Gastrocnemius medialis (tissue), 4 donors: ENCODE measurements at places on chromosomes 12 and 14.

DNA sequence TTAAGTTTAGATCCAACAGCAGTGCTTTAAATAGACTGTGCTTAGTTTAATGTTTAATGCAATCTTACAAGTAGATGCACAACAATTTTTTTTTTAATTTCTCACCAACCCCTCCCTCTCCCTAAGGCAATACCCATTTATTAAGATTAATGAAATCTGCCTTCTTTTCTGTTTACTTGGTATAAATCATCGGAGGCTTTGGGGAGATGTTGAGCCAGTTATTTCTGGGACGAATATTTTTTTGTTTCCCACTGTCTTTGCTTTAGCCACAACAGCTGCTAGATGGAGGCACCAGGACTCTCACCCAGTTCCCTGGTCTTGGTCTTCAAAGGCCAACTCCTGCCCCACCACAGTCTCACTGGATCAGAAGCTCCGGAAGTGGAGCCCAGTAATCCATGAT lies 113.4 kb downstream of the PLXNC1 start:
- DNase-seq: no peak

DNA sequence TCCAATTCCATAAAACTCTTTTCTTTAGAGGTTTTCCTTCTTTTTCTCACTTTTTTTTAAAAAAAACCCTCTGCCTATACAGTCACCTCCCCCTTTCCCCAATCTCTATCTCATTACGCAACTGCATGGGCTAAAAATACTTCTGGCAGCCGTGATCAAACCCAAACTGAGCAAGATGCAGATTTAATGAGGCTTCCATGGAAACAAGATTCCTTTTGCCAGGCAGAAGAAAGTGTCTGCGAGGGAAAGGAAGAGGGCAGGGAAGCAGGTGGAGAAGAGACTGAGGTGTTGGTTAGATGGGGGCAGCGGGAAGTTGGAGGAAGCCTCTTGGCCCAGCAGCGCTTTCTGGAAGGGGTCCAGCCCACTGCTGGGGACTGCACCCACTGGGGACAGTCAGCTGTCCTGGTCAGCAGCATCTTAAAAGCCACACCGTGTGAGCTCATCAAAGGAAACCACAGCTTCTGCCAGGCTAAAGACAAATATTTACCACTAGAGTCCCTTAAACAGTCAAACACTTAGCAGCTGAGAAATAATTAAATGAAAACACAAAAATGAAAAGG lies 90.4 kb downstream of the SLC8A3 start:
- DNase-seq: no peak

DNA sequence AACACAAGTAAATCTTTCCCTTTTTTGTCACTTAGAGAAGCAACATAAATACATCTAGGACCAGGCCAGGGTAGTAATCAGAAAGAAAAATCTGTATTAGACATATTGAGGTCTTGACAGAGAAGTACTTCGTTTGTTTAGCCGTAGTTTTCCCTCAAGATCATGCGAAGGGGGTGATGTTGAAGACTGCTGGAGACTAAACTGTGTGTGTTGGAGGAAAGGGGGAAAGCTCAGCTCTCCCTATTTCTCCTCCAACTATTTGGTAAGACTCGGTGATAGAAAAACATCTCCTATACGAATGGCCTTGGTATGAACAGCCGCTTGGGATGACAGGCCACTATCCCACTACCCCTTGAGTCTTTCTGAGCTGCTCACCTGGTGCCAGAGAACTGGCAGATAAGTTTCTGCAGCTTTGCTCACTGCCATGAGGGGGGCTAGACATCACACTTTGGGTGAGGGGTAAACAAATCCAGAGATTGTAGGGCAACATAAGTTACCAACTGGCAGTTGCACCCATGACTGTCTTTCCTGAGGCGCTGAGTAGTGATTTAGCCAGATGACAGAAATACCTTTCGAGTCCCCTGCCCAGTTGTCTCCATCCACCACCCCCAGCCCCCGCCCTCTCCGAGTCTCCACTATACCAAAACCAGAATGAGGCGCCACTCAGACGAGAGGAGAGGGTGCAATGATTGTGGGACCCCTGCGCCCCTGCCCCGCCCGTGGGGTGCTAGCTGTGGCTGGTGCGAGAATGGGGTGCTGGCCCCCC lies 685 bp downstream of the VAMP1 start:
- no peak for DNase-seq

GRCh38 chr14:35855876-35856481 lies 29.8 kb downstream of the BRMS1L start:
- no peak for DNase-seq

DNA sequence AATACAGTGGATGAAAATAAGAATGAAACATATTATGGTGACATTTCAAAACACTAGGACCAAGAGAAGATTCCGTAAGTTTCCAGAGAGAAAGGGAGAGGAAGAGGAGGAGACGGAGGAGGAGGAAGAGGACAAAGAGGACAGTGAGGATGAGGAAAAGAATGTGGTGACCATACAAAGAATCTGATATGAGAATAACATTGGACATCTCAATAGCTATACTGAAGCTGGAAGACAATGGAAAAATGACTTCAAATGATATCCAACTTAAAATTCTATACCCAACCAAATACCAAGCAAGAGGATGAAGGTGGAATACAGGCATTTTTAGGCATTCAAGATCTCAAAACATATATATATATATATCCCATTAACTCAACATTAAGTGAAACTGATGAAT lies 173.4 kb downstream of the PAWR start:
- DNase-seq: no peak

- DNase-seq: no peak
These were observed 149.0 kb upstream of the RMST start for GRCh38 chr12:97313471-97314190.

GRCh38 chr14:61451491-61451890 lies 130.1 kb downstream of the PRKCH start:
- no peak for DNase-seq

GRCh38 chr12:94242901-94243300 lies 94.5 kb downstream of the PLXNC1 start:
- peak; percentile 21 for DNase-seq

DNA sequence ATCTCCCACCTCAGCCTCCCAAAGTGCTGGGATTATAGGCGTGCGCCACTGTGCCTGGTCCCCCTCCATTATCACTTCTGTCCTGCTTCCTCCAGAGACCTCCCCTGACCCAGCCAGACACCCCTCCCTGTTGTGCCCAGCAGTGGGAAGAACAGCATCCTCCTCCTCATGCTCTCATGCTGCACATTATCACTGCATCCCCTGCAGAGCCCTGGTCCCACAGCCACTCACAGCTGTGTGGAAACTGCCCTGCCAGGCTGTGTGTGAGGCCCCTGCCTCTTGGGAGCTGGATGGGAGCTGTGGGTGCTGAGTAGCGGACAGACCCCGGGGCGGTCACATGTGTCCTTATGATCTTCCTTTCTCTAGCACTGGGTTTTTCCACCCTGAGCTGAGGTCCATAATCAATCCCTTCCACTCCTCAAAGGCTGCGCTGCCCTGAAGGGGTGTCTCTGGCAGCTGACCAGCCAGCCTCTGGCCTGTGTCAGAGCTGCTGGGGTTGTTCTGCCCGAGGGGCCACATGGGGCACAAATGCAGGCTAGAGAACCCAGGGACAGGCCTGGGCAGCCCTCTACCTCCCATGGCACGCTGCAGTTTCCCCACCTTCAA lies 9.2 kb downstream of the HIP1R start:
- DNase-seq: no peak

DNA sequence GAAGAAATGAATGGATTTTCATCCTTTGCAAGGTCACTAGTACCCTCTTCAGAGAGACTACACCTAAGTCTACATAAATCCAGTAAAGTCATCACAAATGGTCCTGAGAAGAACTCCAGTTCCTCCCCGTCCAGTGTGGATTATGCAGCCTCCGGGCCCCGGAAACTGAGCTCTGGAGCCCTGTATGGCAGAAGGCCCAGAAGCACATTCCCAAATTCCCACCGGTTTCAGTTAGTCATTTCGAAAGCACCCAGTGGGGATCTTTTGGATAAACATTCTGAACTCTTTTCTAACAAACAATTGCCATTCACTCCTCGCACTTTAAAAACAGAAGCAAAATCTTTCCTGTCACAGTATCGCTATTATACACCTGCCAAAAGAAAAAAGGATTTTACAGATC lies 40.8 kb downstream of the SPATA7 start:
- DNase-seq: no peak

GRCh38 chr12:12138203-12139154 lies 67.7 kb downstream of the BCL2L14 start:
- DNase-seq: no peak

- DNase-seq: no peak
These were observed 198.0 kb upstream of the RTL1 start for GRCh38 chr14:101101456-101102056.
